ENCODE measurements at places on chromosomes 1 and 21.

GRCh38 chr21:18725653-18726052 lies 322.1 kb upstream of the TMPRSS15 start:
- no peak for ATAC-seq

DNA sequence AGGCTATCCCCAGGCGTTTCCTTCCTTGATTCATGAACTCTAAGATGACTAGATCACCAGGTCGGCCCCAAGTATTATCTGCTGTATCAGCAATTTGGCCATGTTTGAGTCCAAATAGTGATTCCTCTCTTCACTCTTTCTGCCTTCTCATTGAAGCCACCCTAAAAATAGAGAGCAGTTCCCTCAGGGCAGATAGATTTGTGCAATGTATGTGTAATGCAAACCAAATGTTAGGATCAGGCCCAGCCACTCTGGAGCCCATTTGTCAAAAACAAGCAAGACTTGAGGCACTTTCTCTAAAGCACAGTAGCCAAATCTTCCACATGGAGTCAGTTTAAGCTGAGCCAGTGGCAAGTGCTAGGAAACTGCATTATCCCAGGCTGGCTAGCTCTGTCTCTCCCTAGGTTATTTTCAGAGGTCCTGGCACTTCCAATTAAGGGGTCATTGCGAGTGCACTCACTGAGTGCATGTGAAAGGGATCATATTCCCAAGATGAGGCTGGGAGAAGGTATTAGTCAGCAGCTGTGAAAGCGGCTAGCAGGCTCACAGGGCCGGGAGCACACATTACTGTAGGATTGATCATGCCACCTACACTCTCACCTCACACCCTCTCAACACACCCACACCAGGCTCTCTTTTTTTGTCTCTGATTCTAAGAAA lies 97.9 kb upstream of the RAB3GAP2 start:
- no peak for ATAC-seq

- no peak for ATAC-seq
These were observed 139.2 kb downstream of the TM2D1 start for GRCh38 chr1:61585714-61586113.

GRCh38 chr1:97588772-97589171 lies 332.1 kb downstream of the DPYD start:
- ATAC-seq: no peak

- ATAC-seq: no peak
These were observed 52.2 kb upstream of the PRDX6 start for GRCh38 chr1:173424782-173425407.

DNA sequence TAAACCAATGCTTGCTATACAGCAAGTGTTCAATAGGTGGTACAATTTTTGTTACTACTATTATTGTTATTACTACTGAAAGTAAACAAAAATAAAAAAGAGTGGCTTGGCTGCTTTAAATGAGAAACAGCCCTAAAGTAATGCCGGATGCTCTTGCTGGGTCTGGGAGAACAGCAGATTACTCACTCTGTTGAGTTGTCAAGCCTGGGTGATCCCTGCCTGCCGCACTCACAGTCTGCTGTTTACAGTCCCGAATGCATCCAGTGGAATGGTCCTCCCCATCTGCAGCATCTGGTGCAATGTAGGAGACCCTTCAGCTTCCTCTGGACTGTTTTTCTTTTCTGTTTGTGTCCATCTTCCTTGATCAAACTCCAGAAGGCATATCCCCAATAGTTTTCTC lies 102.7 kb upstream of the IVNS1ABP start:
- ATAC-seq: no peak

DNA sequence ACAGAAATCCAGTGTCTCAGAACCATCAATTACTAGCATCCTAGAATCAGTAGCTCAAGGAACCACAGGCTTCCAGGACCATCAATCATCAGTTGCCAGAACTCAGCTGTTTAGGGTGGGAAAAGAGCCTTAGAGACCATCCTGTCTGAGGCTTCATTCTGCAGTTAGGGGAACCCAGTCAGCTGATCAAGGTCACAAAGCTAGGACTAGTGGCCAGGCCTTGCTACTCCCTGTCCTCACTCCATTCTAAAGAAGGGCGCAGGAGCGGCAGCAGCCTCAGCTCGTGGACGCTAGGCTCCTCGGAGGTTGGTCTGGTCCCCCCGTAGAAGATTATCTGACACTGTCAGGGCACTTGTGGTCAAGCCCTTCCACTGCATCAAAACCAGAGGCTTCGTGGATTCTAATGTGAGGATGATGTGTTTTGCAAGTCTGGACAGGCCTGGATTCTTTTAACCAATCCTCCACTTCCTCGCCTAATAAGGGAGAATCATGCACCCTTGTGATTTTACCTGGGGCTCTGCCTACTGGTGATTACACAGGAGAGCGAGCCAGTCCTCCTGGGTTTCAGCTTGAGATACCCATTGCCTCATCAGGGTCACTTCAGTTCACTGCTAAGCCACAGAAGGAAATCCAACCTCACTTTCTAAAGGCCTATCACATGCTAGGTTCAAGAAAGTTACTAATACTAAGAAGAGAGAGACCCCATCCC lies 41.7 kb upstream of the IFFO2 start:
- no peak for ATAC-seq

DNA sequence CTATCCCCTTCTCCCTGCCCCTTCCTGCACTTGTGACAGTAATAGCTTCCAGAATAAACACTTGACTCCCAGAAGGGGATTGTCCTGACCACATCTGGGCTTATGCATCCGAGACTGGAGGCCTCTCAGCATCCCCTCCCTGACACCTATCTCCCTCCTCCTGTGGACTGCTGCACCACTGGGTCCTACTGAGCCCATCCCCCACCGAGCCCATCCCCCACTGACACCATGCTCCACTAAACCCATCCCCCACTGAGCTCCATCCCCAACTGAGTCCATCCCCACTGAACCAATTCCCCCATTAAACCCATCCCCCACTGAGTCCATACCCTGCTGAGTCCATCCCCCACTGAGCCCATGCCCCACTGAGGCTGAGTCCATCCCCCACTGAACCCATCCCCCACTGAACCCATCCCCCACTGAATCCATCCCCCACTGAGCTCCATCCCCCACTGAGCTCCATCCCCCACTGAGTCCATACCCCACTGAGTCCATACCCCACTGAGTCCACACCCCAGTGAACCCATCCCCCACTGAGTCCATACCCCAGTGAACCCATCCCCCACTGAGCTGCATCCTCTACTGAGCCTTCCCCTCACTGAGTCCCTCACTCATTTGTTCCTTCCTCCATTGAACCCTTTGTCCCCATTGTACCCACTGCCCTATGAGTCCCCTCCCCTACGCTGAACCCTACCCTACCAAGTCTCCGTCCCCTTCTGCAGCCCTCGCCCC lies 5.6 kb downstream of the PDZK1IP1 start:
- ATAC-seq: no peak

- no peak for ATAC-seq
These were observed 10.8 kb upstream of the ENO1 start for GRCh38 chr1:8889103-8889846.

GRCh38 chr21:31484219-31484618 lies 140.2 kb upstream of the TIAM1 start:
- no peak for ATAC-seq

DNA sequence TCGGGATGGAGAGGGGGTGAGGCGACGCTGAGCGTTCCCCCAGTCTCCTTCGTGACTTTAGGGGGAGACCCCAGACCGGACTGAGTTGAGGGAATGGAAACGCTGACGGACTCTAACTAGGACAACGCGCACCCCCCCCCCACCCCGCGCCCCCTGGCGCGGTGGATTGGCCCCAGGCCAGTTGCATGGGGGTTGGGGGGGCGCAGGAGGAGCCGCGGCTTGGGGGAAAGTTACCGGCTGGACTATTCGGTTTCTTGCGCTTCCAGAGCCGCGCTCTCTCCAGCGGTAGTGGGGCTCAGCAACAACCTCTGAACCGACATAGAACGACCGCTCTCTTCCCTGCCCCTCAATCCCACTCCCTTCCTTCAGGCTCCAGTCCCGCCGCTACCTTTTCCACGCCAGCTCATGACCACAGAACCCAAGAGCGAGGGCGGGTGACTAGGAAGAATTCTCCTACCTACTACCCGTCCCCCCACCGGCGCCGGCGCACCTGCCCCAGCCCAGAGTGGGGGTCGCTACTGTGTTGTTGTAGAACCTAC lies 694 bp downstream of the ZBTB7B start:
- no peak for ATAC-seq

DNA sequence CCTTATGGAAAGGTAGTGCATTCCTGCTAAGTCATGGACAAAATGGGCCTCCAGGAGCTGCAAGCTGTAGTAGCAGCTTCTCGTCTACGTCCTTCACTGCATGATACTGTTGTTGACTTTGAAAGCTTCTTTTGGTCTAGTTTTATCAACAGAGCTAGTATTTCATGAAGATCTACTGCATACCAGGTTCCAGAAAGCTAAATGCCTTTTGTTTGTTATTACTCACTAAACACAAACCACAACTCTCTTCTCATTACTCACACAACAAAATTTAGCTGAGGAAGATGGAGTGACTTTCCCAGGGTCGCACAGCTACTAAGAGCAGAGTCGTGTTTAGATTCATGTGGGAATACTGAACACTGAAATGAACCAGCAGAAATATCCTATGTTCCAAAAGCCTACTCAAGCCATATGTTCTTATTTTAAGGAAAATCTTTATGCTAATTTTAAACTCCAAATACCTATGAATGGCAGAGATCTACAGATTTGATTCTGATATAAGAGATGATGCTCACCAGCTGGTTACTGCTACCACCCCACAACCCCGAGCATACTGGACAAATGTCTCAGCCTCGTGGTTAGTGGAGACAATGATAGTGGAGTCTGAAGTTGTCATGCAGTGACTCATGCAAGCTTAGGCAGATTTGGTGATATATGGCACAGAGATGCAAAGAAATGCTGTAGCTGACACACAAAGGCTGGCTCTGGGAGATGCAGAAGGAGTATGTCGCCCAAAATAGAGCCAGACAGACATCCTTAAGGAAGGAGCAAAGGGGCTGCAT lies 20.6 kb downstream of the PGBD2 start:
- no peak for ATAC-seq

DNA sequence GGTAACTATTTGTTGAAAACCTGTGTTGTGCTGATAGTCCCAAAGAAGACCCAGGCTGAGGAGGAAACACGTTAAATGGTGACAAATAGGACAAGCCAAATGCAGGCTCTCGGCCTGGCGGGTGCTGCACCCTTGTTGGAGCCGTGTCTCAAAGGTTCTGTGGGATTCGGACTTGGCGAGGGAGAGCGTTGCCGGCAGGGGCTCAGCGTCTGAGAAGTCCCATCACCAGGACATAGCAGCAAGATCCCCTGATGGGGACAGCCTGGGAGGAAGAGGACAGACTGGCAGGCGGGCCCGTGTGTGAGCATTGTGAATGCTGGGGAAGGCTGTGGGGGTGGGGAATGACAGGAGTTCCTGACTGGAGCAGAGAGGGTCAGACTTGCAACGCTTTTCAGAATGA lies 142.5 kb downstream of the PGBD5 start:
- no peak for ATAC-seq

DNA sequence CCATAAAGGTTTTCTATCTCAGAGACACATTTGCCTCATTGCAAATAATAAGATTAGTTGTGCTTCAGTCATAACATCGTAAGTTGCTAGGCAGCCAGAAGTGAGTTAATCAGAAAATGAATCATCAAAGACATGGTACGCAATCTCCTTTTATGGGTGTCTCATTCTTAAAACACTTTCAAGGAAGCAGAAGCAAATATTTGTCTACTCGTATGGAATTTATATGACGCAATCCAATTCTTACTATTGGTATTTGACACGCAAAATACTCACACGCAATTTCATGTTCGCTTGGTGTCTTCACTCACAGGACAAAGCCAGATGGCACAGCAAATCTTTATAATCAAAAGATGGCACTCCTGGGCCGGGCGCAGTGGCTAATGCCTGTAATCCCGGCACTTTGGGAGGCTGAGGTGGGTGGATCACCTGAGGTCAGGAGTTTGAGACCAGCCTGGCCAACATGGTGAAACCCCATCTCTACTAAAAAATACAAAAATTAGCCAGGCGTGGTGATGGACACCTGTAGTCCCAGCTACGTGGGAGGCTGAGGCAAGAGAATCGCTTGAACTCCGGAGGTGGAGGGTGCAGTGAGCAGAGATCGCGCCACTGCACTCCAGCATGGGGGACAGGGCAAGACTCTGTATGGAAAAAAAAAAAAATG lies 56.4 kb downstream of the HLCS start:
- no peak for ATAC-seq

DNA sequence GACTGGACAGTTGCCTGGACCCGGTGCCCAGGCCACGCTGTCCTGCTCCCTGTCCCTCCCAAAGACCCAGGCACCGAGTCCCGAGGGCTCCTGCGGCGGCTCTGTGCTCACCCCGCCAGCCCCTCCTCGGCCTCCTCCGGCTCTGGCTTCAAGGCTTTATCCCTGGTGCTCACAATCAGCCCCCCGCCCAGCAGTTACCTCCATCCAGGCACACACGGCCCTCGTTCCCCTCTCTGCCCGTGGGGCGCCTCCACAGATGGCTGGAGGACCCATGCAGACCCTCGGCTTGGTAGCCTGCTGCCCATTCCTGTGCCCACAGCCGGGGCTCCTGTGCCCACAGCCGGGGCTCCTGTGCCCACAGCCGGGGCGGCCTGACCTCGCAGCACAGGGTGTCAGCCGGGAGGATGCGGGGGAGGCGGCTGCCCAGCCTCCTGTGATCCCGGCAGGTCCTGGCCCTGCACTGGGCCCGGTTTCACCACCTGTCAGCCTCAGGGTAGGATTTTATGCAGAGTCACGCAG lies 52.3 kb upstream of the COL18A1 start:
- no peak for ATAC-seq

GRCh38 chr1:202015662-202015937 lies 5.2 kb downstream of the ELF3 start:
- no peak for ATAC-seq

DNA sequence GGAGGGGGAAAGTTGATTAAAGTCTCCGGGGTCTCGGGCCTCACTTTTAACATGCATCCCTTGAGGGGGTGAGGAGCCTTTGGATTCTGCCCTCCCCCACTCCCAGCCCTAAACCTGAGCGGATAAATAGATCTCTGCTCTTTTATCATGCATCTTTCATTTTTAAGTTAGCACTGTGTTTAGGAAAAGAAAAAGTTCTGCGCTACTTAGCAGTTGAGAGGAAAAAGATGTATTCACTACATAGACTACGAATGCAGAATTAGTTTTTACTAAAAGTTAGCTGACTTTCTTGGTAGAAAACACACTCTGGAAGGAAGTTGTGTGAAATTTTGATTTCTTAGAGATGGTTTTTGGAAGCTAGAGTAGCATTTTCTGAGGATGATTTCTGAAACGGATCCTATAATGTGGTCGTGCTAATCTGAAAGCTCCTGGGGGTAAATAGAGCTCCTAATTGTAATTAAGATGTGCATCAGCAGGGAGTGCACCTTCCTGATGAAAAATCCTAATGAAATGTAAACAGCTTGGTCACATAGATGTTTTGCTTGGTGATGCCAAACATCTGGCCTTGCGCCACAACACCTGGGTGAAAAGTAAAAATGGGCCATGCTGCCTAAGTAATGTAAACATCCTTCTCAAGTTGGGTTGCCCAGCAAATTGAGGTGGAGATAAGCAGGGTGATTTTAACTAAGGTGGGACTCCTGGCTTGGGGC lies 1.8 kb downstream of the ROR1 start:
- ATAC-seq: no peak

GRCh38 chr1:27331922-27332321 lies 9.9 kb upstream of the SYTL1 start:
- ATAC-seq: no peak
